RPMI8226 (cell line): ENCODE measurements at places on chromosomes 2 and 18.

GRCh38 chr2:199602896-199603717 is 145.4 kb upstream of the SATB2 start:
- DNase-seq = no peak

DNA sequence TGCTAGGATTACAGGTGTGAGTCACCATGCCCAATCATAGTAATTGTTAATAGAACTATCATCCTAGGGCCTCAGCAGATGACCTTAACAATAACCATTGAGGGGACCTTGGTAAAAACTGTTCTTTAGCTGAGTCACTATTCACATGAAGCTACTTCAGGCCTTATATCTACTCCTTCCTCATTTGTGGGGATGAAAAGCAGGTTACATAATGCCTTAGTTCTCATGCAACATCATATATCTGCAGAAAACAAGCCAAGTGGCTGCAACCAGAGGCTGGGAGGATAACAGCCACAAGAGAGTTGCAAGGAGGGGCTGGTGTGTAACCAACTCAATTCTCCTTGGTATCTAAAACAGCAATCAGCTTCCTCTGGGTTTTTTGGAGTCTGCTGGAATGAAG is 445.4 kb downstream of the NBAS start:
- no peak for DNase-seq

GRCh38 chr2:188668017-188668680 is 306.0 kb upstream of the COL3A1 start:
- DNase-seq = no peak

DNA sequence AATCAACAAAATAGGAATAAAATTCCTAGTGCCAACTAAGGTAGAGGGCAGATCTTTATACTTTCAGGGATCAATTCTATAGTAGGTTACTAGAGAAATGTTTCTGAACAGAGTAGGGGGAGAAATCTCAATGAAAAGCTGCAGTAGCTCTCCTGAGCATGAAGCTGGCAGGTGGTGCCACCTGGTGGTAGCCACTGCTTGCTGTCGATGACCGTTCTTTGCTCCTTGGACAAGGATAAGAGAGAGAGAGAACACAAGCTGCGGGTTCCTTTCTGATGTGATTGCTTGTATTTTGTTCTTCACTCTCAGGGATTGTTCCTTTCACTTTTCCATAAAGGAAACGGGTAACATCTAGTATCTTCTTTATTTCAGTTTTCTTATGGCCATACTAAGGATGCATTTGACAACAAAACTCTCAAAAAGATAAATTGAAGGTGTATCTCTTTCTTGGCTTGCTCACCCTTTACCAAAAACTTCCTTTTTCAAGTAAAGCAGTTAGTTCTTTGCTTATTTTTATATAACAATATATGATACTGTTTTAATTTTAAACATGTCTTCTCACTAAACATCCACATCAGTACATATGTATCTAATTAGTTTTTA is 18.6 kb upstream of the MRPL19 start:
- peak; percentile 69 for DNase-seq

DNA sequence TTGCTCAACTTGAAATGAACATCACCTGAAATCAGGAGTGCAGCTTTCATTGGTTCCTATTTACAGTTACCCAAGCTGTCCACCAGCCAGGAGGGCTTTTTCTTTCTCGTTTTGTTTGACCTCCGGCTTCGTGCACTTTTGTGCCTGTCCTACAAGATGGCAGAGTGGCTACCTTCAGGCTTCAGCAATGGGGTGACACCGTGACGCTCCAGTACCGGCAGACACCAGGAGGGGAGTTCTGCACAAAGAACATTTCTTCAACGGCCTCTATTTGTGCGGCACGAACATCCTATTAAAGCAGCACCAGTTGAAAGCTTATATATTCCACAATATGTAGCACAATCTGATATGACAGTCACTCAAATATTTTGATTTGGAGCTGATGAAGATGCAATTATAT is 18.3 kb downstream of the RNASEH1 start:
- DNase-seq = no peak

DNA sequence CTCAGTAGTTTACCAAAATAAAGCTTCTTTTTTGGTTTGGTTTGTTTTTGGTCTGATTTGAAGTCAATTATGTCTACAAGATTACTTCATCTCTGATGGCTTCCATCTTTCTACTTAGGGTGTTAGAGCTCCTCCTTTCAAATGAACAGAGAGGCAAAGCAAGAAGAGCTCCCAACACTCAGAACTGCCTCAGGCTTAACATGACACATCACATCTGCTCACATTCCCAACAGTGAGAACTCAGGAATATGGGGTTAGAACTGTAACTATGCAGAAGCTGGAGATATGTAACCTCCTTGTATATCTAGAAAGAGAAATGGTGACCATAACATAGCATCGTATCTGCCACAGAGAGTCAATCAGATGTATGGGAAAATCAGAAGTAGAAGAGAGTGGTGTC is 11.4 kb upstream of the LRATD1 start:
- DNase-seq = no peak

- DNase-seq = peak; percentile 70
Measured at GRCh38 chr2:46967990-46968647, 52.5 kb upstream of the MCFD2 start.

DNA sequence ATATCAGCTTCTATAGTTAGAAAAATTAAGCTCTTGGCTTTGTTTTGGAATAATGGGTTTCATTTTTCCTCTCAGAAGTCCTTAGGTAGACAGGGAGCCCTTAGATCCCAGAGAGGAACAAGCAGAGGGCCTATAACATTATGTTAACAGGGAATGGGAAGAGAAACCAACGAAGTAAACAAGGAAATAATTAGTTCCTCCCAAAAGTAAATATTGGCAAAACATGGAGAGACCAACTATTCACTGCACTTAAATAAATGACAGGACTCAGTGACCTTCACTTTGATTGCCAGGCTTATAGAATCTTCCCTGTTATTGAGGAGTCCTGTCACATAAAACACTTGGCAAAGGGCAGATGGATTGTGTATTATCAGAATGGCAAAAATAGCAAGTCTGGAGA is 5.3 kb downstream of the CRIM1 start:
- DNase-seq = no peak

DNA sequence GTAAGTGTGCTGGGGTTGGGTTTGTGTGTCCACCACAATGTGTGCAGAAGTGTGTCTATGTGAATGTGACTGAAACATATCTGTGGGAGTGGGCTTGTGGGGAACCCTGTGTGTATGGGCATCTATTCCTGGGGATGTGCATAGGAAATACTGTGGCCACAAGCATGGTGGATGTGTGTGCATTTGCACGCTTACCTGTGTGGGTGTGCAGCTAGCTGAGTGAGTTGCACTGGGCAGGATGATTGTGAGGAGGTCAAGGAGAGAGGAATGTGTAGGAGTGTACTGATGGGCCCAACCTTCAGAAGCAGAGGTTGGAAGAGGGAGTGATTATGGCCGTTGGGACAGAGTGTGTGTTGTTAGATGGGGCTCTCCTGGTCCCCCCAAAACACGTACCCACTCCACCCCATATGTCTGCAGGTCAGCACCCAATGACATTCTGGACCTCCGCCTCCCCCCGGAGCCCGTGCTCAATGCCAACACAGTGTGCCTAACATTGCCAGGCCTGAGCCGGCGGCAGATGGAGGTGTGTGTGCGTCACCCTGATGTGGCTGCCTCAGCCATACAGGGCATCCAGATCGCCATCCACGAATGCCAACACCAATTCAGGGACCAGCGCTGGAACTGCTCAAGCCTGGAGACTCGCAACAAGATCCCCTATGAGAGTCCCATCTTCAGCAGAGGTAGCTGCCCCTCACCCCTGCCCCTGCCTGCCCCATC is 1.2 kb downstream of the WNT10A start:
- peak; percentile 5 for DNase-seq

DNA sequence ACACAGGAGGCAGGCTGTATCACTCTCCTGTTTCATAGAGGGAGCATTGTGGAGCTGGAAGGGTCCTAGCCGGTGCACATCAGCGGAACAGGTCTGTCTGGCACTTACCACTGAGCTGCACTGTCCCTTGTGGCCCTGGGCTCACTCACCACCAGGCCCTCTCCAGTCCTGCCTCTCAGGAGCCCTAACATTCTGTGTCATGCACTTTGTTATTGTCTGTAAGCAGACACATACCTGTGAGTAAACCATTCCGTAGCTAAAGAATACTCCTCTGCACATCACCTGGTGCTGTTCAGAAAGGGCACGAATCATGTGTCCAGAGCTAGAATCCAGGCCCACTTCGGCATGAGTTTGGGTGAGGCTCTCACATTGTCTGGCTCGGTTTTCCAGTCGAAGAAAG is 93.6 kb downstream of the CRIM1 start:
- no peak for DNase-seq

DNA sequence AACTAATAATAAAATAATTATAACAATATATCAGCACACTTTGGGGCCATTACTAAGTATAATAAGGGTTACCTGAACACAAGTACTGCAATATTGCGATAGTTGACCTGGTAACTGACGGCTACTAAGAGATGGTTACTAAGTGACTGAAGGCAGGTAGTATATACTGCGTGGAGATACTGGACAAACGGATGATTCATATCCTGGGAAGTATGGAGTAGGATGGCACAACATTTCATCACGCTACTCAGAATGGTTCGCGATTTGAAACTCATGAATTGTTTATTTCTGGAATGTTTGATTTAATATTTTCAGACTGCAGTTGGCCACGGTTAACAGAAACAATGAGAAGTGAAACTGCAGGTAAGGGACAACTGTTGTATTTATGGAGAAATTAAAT is 39.5 kb upstream of the FLACC1 start:
- no peak for DNase-seq

DNA sequence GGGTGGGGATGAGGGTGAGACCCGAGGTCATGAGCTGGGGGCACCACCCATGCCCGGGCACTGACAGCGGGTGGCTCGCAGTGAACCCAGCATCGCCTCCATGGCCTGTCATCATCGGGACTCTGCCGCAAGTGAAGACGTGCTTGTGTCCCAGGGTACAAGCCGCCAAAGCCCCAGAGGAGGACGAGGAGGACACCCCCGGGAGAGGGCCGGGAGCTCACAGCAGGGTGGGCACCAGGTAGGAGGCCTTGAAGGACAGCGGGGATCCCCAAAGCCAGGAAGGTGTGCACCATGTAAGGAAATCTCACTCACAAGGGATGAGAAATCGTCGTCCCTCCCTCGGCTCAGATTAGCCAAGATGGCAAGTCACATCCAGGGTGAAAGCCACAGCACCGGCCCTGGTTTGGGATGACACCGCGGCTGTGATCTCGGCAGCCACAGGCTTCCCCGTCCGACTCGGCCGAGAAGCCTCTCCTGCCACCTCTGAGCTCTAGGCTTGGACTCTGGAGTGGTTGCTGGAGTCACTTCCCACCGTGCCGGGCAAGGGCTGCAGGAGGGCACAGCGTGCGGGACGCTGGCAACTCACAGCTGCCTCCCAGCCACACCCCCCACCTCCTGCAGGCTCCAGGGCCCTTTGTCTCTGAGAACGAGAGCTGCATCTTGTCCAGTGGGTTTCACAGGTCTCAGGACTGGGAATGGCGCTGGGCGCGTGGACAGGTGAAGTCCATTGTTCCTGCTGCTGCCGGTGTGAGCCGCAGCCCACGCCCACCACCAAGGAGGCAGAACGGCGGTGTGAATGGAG is 81.6 kb upstream of the CTDP1 start:
- no peak for DNase-seq

DNA sequence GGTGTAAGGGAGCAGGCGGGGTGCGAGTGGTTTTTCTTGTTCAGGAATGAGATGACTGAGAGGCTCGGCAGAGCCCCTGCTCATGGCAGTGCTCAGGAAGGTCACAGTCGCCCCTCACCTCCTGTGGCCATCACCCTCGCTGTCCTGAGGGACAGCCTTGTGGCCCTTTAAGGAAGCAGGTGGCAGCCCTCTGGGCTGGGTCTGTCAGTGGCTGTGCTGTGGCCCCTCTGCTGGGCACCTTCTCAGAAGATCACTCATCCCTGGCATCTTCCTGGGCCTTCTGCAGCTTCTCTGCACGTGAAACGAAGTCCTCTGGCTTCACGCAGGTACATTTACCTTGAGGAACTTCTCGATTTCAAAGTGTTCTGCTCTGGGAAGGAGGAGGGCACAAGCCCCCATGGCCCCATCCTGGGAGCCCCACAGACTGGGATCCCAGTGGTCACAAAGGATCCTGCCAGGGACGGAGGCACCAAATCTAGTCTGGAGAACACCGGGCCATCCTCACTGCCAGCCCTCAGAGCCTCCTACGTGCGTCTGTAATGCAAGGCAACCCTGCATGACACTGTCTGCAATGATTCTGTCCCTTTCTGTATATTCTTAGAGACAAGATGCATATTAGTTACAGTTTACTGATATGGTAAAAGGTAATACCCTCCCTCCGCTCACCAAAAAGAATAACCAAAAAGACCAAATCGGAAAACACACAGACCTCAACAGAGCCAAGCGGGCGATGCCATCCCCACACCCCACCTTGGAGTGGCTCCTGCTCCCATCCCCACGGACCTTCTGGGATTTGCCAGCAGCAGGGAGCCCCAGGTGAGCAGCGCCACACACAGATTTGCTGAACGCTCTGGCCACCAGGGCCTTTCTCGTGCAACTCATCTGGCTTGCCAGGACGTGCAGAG is 25.9 kb upstream of the FAHD2A start:
- no peak for DNase-seq

GRCh38 chr2:30693821-30694281 is 113.4 kb downstream of the CAPN13 start:
- no peak for DNase-seq

DNA sequence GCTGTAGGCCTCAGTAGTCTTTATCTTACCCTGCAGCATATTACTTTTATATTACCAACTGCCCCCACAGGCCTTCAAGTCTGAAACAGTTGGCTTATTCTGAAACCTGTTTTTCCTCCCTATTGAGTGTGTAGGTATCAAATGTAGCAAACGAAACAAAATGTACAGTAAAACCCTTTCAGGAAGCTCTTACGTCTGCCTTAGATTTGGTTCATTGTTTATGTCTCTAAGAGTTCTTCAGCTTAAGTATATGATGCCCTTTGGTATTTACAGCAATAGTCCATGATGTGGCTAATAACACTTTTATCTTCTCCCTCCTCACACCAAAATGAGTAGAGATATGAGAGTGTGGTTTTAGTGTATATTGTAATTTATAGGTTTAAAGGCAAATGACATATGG is 108.8 kb downstream of the DOCK10 start:
- no peak for DNase-seq
